ENCODE measurements at places on chromosomes 11 and 22.

DNA sequence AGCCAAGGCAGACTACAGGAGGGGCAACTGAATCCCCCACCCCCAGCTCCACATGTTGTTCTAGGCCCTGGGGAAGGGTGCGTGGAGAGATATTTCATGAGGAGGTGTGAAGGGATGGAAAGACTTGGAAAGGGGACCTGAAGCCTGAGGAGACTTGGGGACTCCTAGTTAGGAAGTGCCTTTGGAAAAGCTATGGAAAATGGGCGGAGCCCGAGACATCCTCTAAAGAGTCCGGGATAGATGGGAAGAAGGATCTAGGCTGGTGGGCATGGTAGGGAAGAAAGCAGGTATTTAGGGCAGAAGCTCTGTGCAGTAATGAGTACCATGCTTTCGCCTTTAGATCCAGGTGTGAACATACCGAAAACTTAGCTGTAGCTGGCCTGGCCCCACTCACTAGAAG lies 15.0 kb upstream of the CYP2R1 start:
- no peak for DNase-seq

DNA sequence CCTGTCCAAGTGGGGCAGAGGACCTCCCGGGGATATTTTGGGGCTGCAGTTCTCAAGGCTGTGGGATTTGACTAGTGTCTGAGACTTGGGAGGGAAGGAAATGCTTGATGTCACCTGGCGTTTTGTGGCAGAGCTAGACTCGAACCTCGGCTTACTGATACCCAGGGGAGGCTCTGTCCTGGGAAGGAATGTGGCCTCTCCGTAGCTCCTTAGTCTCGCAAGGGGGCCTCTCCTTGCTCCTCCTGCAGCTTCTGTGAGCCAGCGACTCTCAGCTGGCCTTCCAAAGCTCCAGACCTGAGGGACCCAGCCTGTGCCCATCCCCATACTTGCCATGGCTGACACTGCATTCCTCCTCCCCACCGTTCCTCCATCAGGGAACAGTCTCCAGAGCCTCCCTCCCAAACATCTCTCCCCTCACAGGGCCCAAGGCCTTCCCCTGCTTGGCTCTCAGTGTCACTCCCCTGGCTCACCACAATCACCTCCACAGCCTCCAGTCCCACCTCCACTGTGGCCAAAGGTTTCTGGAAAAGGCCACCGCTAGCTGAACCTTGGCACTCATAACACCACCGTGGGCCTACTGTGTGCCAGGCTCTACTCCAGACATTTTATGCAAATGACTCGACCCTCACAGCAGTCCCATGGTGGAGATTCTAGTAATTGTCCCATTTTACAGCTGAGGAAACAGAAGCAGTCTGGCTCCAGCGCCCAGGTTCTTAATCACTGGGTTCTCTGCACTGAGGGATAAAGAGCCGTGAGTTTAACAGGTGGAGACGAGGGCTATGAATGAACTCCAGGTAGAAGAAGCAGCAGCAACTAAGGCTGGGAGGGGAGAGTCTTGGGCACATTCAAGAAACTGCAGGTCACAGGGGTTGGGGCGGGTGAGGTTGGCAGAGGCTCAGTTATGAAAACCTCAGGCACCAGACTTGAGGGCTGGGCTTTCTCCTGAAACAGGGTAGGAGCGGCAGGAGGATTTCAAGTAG lies 12.1 kb downstream of the P2RY2 start:
- DNase-seq, result peak; percentile 47

GRCh38 chr11:72762641-72763304 lies 10.6 kb upstream of the ARAP1 start:
- DNase-seq, result no peak

- no peak for DNase-seq
These were observed 96.6 kb downstream of the COMMD9 start for GRCh38 chr11:36192425-36193289.

DNA sequence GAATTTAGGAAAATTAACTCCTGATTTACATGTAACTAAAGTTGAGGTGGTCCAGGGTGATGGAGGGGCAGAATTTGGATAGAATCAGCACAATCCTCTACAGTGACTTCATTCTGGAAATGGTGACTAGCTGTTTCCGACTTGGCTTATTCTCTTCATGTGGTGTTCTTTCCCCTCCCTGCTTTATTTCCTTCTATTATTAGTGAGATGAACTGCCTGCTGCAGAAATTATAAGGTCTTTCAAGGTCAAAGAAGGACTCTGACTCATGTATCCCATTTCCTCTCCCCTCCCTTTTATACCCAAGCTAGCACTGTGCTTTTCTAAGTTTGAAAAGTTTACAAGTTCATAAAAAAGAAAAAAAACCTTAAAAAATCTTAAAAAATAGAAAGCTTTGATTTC lies 12.2 kb upstream of the MRPL17 start:
- DNase-seq, result no peak

DNA sequence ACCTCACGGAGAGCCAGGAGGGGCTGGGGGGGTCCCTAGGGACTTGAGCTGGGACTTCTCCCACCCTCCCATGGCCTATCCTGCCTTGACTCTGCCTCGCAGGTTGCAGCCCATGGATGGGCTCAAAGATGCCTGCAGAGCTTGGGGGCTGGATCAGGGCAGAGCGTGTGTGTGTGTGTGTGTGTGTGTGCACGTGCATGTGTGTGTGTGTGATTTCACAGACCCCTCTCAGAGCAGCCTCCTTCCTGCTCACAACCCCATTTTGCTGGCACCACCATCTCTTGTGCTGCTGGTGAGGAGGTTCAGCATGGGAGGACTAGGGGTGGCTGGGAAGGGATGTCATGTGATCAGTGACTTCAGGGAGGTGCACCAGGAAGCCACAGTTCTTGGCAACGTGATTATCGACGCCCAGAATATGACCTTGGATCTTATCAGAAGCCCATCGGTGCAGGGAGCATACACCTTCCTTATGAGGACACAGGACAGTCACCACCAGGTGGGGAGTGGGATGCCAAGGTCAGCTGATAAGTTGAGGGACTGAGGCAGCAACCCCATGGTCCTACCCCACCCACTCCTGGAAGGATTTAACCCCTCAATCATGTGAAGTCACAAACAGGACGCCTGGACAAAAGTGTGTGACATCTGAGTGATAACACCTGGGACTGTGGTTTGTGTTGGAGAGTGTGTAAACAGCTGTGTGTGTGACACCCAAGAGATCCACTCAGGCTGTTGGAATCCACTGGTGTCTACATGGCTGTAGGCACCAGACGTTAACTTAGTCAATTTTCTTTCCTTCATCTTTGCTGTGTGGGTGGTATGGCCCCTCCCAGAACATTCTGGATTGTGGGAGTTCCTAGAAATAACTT lies 1.8 kb upstream of the NAALADL1 start:
- DNase-seq, result no peak

- no peak for DNase-seq
These were observed 50.5 kb downstream of the SNX19 start for GRCh38 chr11:130865774-130866114.

DNA sequence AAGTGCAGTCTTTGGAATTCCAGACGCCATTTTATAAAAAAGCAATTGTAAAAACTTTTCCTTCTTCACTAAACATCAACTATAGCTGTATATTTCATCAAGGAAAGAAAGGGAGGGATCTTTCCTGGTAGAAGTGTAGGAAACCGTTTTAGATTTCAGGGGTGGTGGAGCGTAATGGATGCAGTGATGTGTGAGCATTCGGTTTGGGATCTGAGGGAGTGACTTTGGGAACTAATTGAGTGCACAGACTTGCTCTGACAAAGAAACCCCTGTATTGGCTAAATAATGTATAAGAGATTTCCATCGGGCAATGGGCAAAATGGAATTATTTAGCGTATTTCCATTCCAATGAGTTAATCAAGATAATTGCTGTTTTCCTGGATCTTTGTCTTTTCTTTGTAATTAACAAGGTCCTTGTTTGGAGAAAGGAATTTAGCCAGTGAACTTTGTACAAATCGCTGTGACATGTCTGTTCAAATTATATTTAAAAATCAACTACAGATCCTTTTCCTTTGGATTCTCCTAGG lies 125.0 kb upstream of the NARS2 start:
- DNase-seq, result no peak

DNA sequence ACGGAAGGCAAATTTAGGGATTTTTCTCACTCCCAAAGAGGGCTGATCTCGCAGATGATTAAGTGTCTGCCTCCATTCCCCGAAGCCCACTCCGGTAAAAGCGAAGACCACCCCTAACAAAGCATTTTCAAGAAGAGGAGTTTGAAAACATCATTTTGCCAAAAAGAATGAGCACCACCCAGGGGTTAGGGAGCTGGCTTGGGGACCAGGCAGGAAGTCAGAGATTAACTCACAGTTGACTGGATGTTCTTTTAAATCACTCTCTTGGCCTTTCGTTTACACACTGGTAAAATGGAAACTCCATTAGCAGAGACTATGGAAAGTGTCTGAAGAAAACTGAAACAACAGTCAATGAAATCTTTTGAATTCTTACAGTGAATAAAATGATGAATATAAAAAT lies 7.9 kb upstream of the TRIM44 start:
- no peak for DNase-seq

DNA sequence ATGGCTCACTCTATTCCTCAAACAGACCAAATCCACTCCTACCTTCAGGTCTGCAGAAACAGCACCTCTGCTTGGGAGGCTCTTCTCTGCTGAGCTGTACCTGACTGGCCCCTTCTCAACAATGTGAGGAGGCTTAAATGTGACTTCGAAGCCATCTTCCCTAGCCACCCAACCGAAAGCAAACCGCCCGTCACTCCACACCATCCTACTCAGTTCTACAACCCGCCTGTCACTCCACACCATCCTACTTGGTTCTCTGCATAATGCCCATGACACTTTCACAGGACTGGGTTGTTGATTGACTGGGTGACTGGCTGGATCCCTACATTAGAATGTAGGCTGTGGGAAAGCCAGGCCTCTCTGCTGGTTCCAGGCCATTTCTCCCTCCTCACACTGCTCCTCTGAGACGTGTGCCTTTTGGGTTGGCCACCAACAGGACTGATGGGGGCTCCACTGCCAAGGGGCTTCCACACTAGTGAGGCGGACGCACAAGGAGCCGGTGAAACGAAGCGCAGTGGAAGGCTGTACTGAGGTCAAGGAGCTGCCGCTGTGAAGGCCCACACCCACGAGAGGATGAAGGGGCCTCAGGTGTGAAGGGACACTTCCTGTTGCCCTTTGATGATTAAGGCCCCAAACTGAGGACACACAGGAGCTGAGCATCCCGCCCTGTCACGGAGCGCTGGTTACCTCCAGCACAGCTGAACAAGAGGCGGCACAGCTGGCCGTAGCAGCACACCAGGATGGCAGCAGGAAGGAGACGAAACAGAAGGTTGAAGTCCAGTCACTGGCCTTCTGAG lies 47.5 kb upstream of the SPATA19 start:
- no peak for DNase-seq

DNA sequence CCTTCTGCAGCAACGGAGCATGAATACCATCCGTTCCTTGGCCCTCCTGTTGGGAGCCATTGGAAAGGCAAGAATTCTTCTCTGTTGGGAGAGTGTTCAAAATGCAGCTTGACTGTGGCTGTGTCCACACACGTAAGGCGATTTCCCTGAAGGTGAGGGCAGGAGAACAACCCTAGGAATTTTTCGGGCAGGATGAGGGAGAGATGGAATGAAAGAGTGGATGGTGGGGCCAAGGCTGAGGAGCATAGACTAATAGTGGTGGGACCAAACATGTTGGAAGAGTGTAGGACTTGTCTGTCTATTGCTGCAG lies 924.9 kb downstream of the TBC1D22A start:
- no peak for DNase-seq

DNA sequence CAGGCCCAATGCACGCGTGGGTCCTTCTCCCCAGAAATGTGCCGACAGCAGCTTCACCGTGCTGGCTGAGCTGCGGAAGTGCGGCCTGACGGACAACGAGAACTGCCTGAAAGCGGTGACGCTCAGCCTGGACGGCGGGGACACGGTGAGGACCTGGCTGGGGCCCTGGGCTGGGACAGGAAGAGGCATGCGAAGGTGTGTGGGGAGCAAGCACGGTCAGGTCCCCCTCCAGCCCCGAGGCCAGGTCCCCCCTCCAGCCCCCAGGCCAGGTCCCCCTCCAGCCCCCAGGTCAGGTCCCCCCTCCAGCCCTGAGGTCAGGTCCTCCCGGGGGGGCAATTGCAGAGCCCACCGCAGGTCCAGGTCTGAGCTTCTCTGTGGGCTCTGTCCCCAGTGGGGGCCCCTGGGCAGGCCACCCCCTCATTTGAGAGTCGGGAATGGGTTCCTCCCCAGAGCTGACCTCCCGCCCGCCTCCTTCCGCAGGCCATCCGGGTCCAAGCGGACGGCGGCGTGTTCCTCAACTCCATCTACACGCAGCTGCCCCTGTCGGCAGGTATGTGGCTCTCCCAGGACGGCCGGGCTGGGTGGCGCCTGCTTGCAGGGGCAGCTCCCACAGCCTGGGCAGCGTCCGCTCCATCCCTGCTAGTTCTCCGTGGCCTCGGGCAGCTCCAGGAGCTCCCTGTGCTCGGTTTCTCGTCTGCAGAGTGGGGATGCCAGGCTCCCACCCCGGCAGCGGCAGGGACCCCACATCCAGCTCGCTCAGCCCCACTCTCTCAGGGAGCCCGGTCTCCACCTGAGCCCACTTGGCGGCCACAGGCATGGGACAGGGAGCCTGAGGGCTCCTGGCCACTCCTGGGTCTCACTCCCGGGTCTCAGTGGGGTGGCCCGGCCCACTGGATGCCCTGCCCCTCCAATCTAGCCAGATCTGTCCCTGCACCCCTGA lies 7.9 kb downstream of the MUC5B start:
- peak; percentile 68 for DNase-seq

DNA sequence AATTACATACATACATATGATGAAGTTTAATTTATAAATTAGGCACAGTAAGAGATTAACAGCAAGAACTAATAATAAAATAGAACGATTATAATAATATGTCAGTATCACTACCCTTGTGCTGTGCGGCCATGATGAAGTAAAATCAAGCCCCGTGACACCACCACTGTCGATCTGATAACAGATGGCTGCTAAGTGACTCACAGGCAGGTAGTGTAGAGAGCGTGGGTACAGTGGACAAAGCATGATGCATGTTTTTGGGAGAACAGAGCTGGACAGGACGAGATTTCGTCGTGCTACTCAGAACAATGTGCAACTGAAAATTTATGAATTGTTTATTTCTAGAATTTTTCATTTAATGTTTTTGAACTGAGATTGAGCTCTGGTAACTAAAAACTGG lies 108.4 kb upstream of the TIMP3 start:
- DNase-seq, result no peak

DNA sequence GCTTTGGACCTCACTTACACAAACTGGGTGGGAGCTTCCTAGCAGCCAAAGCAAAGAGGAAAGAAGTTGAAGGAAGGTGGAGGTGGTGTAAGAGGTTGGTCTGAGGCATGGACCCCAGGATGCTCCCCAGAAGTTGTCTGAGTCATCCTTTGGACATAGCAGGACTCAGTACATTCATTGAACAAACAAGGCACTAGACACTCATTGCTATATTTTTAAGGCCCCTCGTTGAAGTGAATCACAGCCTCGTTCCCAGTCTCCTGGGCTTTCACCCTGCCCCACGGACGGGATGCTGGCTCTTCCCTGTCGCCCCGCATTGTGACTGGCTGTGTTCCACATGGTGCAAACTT lies 95.9 kb upstream of the FGF3 start:
- no peak for DNase-seq

GRCh38 chr22:42646569-42647525 lies 2.3 kb downstream of the CYB5R3 start:
- DNase-seq, result no peak
